Jurkat, Clone E6-1 (cell line): ENCODE measurements at places on chromosomes 6 and 20.

DNA sequence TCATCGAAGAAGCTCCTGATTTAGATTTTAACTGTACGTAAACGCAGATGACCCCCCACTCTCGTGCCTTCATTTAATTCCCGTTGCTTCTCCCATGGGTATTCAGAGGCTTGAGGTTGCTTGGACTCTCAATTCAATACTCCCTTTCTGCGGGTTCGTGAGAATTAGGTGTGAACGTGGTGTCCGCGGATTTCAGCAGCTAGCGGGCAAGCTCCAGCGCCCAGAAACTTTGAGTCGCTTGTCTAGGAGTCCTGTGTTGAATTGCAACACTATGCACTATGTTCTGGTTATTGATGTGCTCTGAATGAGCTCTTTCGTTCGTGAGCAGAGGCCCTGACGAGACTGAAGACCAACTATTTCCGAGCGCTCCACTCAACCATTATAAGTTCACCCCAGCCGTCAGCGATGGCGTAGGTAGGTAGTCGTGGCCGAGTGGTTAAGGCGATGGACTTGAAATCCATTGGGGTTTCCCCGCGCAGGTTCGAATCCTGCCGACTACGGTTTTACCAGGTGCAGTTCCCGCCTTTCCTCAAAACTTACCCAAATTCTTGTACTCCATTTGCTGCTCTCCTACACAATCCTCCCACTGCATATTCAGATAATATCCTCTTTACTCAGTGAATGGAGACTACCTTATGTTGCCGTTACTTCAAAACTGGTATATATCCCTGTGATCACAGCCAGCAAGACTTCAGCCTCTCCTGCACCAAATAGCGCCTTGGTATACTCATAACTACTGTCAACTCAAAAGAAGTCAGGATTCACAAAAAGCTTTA is 72.6 kb upstream of the ZNF184 start:
- DNase-seq = no peak

DNA sequence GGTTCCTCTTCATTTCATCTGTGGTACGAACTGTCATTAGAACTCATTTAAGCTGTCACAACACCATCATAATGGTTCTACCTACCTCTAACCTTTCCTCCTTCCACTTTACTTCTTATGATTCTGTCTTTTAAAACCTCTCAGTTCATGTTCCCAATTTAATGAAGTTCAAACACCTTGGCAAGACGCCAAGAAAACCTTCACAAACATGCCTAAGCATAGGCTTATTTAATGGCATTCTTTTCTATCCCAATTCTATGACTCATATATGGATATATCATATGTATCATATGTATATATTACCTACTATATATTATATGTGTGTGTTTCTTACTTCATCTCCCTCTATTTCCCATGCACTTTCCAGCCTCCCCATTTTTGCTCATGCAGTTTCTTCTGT is 283.4 kb upstream of the TBX18 start:
- DNase-seq = no peak

DNA sequence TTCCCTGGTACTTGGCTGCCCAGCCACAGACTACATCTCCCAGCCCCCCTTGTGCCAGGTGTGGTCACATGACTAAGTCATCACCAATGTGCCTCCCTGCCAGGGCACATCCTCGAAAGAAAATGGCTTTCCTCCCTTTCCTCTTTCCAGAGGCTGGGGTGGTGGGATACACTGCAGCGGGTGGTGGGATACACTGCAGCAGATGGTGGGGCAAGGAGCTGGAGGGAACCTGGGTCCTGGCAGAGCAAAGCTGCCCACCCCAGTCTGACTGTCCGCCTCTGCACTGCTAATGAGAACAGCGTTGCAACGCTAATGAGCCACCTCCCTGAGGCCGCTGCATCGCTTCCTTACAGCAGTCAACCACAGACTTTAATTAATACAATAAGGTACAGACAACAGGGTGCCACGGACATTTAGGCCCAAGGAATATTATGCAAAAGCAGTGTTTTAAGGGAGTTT is 125.3 kb downstream of the PREX1 start:
- no peak for DNase-seq

DNA sequence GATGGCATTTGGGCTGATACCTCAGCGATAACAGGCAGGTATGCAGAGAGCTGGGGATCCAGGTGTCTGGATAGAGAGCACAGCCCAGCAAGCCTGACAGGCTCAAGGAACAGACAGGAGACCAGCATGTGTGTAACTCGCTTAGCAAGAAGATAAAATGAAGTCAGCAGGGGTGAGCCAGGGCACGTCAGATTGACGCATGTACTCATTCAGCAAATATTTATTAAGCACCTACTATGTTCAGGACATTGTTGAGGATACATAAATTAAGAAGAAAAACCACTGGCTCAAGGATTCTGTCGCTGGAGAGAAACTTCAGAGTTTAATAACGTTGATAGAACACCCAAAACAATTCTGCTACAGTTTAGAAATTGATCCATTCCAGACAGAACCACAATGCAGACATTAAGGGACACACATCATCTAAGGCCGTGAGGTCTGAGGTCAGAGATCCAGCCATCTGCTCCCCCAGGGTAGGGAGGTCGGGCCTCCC is 1.0 kb upstream of the DUSP22 start:
- DNase-seq = no peak

DNA sequence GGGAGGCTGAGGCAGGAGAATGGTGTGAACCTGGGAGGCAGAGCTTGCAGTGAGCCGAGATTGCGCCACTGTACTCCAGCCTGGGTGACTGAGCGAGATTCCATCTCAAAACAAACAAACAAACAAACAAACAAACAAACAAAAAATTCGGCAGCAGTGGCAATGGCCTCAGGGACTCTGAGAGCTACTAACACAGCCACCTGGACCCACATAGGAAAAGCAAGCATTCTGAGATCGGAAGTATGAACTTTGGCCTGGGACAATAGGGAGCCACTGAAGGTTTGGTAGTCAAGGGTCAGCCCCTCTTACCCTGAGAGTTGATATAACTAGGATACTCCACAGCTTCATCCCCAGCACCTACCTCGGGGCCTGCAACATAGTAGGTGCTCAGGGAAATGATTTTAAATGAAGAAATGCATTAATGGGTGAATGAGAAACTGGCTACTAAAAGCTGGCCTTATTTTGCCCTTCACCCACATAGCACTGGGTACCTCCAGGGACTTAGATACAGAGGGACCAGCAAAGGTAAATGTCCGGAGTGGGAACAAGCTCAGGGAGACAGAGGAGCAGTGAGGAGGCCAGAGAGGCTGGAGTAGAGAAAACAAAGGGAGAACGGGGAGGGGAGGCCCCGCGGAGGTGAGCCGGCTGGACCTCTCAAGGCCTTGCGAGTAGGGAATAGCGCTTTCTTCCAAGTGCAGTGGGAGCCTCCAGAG is 46.6 kb upstream of the PTGIS start:
- DNase-seq = no peak

- peak; percentile 79 for DNase-seq
These were observed 789 bp downstream of the CCND3 start for GRCh38 chr6:41940759-41941279.
